ENCODE measurements at places on chromosomes 13 and 19. TPM values are rescaled to one million over a fixed set of nuclear protein-coding genes. Genes with fewer than 3 reads are reported as not detected.

GRCh38 chr13:61415749-61416148 is at the start of gene PCDH20:
PCDH20 (minus strand) TSS chr13:61415849; CDS start chr13:61415158, 691 bp downstream.
- no peak for DNase-seq

ZNF549 gene
- 5.1 TPM for total RNA-seq

GRCh38 chr19:58083021-58083420 is 15.0 kb downstream of the ZSCAN18 start:
- no peak for DNase-seq

C2CD4C gene
- total RNA-seq, result not detected

GRCh38 chr13:29923554-29924481 is 73.4 kb upstream of the UBL3 start:
- DNase-seq, result peak; percentile 90

RNF113B gene
- total RNA-seq, result not detected

GRCh38 chr13:94622344-94622743 is 20.7 kb downstream of the GPR180 start:
- no peak for DNase-seq

DNA sequence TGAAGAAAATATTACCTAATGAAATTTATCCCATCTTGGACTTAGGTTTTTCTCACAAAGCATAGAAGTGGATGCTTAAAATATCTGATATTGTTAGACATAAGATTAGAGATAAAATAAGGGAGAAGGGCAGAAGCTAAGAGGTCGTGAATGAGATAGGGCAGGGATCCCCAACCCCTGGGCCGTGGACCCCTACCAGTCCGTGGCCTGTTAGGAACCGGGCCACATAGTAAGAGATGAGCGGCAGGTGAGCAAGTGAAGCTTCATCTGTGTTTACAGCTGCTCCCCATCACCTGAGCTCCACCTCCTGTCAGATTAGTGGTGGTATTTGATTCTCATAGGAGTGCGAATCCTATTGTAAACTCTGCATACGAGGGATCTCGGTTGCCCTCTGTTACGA is 202.9 kb downstream of the GPC5 start:
- no peak for DNase-seq

MEDAG gene
- total RNA-seq, result 21.0 TPM

All from RPMI7951 (cell line).